SK-MEL-5 (cell line): ENCODE measurements at places on chromosomes 5 and 9.

DNA sequence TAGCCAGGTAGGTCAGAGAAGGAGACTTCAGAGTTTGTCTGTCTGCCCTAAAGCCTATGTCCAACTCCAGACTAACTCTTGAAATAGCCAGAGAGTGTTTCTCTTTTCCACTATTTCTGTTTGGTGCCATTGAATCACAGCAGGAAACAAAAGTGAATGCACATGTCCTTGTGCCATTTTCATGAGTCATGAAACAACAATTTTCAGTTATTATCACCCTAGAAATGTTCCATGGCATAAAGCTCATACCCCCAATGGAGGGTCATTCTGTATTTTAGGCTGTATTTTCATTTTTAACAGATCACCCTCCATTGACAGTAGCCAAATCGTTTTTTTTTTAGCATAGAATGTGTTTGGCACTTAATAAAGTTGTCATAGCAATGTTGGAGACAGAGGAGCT is 124.7 kb downstream of the PAPPA start:
- DNase-seq = no peak

DNA sequence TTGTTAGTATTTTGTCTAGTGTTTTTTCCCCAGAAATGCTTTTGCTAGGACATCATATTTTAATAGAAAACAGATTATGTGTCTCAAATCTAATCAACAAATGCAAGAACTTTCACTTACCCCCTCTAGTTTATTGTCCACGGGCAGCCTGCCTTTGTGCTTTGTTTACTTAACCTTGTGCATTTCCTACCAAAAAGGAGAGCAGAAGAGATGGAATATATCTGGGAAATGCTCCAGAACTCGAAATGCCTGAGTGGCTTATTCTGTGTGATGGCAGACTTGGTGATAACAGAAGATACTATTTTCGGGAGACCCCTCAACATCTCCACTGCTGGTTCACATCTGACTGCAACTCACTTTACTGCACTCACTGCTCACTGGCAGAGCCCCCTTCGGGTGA is 33.3 kb upstream of the SPDL1 start:
- DNase-seq = no peak

- DNase-seq = no peak
Observed at GRCh38 chr5:81961651-81962440, 10.0 kb upstream of the ATG10 start.

GRCh38 chr5:81417052-81417451 is 23.1 kb upstream of the ACOT12 start:
- no peak for DNase-seq

- no peak for DNase-seq
Observed at GRCh38 chr9:117234103-117234502, 180.8 kb downstream of the ASTN2 start.

DNA sequence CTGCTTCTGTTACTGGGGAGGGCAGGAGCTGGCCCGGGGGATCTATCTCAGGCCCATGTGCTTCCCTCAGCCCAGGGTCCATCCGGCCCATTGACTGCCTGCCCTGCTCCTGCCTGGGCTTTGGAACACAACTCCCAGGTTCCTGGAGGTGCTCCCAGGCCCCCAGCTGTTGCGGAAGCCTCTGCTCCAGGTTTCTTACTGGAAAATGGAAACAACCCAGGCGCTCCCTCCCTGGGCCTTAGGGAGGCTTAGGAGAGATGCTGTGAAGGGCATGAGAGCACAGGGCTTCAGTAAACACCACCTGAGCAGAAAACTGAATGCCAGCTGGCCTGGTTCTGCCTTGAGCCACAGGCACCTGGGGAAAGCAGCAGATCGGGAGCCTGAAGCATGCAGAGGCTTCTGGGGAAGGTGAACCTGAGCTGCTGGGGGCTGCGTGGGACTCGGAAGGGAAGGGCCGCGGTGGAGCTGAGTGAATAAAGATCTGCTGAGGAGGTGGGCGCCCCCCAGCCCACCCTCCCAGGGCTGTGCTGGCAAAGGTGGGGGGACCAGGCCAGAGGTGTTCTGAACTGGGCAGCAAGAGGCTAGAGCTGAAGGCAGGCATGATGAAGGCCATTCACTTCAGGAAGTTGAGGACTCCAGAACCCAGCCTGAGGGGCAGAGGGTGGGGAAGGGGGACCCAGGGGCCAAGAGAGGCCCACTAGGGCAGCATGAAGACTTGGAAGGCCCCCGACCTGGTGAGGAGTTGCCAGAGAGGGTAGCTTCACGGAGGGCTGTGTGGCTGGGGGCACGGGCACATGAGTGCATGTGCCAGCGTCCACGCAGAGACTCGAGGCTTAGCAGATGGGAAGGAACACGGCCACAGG is 64.8 kb downstream of the SHB start:
- DNase-seq = no peak

- peak; percentile 81 for DNase-seq
Observed at GRCh38 chr5:149037817-149038216, 25.0 kb downstream of the SH3TC2 start.

DNA sequence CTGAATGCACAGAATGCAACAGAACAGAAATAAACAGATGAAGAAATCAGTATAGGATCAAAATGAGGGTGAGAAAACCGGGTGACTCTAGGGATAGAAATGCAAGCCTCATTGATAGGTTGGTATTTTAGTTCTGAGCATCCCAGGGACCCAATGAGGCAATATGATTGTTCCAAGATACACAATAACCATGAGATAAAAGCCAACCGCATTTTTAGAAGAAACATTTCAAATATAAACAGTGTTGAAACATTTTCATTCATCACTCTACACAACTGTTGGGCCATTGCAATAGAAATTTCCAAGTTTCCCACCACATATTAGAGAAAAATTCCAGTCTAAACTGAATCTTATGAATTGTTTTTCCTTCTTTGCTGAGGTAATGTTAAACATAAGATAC is 452.3 kb upstream of the PTGER4 start:
- DNase-seq = no peak

- peak; percentile 22 for DNase-seq
Observed at GRCh38 chr5:107359916-107360234, 310.9 kb downstream of the EFNA5 start.

DNA sequence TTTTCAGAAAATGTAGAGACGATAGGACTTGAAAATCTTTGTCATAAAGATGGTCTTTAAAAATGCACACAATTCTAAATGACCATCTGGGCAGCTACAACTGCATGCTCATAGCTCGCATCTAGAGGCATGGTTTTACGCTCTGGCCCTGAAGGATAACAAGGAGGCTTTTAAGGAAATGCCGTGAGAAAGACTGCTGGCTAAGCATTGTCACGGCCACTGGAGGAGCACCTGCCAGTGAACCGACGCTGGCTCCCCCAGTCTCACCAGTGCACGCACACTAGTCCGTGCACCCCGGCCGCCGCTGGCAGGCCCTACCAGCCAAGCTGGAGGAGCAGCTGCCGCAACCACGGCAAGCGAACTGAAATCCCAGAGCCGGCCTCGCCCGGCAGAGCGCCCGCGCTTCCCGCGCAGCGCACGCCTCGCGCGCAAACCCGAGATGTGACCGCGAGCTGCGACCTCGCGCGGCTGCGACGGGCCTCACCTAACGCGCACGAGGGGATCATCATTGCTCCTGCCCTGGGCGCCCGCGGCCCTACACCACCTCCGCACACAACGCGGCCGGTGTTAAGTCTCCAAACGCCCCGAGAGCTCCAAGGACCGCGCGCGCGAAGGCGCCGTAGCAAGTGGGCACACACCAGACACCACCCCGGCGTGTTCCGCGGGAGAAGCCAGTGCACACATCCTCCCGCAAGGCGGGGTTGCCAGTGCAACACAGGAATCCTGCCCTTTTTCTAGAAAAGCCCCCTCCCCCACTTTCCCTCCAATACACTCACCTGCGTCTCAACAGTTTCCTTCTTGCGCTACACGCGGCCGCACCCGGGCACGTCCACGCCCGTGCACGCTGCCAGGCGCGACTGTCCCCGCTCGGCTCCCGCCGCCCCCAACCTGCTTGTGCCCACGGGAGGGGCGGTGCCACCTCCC is 5.3 kb downstream of the ELAVL2 start:
- no peak for DNase-seq

GRCh38 chr5:66553368-66553912 is 42.8 kb upstream of the MAST4 start:
- DNase-seq = no peak

- DNase-seq = peak; percentile 71
Observed at GRCh38 chr9:5186416-5187169, 1.2 kb upstream of the INSL6 start.

DNA sequence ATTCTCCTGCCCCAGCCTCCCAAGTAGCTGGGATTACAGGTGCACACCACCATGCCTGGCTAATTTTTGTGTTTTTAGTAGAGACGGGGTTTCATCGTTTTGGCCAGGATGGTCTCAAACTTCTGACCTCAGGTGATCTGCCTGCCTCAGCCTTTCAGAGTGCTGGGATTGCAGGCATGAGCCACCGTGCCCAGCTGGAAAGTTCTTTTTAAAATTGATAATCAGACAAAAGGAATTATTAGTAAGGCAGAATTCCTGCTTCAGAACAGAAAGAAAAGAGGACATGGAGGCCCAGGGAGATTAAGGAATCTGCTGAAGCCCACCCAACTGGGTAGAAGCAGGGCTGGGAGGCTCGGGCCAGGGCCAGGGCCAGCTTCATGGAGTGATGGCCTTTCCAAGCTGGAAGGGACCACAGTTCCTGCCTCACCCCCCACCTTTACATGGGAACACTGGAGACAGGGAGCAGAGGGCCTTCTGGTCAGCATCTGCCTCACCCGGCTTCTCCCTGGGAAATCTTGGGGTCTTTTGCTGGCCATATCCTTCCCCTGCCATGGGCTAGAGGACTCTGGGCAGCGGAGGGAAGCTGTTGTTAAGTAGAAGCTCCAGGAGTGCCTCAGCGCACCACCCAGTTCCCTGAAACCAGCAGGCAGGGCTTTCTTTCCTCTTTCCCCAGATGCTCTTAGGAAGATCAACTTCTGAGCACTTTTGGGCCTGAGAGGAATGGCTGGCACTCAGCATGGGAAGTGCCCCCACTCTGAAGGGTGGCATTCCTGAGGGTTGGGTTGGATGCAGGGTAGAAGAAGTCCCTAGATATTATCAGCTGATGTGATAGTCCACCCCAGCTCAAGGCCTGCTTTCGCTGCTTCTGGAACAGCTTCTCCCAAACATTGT is 70.1 kb downstream of the RGS3 start:
- no peak for DNase-seq

DNA sequence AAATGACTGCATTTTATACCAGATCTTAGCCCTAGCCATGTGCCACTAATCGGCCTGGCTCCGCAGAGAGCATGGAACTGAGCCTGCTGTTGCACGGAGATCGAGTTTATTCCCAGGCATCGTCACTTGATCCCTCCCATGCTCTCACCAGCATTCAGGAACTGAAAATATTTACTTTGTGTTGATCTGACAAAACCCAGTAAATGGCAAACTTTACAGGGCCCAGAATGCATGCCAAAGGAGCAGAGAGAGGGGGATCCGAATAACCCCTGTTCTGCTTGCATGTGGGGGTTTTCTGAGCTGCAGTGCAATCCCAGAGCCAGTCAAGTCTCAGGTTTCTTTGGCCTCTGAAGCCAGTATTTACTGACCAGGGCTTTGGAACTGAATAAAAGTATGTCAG is 87.3 kb downstream of the GAS1 start:
- no peak for DNase-seq

GRCh38 chr9:92720807-92721535 is 43.7 kb downstream of the BICD2 start:
- no peak for DNase-seq

DNA sequence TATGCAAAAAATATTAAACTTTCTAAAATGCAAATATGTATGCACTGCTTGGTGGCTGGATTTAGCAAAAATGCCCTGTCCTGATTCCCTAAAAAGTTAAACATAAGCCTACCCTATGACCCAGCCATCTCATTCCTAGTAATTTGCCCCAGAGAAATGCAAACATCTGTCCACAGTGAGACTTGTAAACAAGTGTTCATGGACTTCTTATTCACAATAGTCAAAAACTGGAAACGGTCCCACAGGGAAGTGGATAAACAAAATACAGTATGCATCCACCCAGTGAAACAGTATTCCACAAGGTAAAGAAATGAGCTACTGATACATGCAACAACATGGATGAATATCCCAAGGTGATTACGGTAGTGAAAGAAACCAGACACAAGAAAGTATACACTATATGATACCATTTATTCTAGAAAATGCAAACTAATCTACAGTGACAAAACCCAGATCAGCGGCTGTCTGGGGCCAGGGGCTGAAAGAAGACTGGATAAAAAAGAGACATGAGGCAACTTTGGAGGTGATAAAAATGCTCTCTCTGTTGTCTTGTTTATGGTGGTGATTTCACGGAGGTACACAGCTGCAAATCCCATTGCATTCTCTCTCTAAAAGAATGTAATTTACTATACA is 277.3 kb downstream of the GLIS3 start:
- no peak for DNase-seq

- DNase-seq = peak; percentile 44
Observed at GRCh38 chr5:1367149-1367548, 22.2 kb upstream of the CLPTM1L start.

- no peak for DNase-seq
Observed at GRCh38 chr5:175900157-175900556, 28.8 kb downstream of the CPLX2 start.

DNA sequence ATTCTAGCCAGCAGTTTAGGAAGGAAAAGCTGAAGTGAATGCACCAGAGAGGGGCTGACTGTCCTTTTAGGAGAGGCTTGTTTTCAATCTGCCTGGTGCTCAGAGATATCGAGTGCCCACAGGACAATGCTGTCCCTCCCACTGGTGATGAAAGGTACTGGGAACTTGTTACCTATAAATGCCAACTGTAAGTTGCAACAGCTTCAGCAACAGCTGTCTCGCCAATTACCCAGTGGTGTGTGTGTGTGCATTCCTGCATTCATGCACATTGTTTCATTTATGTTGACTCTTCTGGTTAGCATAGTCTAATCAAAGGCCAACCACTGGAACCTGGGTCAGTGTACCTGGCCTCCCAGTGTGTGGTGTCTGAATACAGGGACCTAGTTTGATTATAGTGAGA is 161.1 kb downstream of the CSNK1G3 start:
- DNase-seq = no peak

- DNase-seq = peak; percentile 21
Observed at GRCh38 chr9:123309611-123310010, 41.2 kb upstream of the STRBP start.

- DNase-seq = no peak
Observed at GRCh38 chr9:82255481-82256176, 267.1 kb downstream of the SPATA31D1 start.

- peak; percentile 50 for DNase-seq
Observed at GRCh38 chr9:91714020-91714806, 235.8 kb downstream of the ROR2 start.

DNA sequence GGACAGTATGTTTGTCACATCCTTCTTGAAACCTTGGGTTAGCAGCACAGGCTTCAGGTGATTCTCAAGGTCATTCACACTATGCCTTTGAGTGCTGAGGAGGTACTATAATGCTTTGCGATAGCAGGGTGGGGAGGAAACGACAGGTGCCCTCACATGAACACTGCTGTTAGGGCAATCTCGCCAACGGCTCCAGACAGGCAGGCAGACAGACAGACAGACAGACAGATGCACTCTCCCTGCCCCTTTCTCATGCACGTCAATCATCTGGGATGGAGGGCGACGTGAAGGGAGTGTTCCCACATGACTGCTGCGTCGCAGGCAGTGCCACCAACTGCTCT is 82.9 kb downstream of the RAPGEF1 start:
- DNase-seq = no peak

- no peak for DNase-seq
Observed at GRCh38 chr5:117829646-117830045, 1158.7 kb downstream of the DTWD2 start.

- DNase-seq = no peak
Observed at GRCh38 chr9:110933350-110934001, 104.8 kb downstream of the LPAR1 start.

GRCh38 chr9:125544988-125545651 is 161.9 kb downstream of the MAPKAP1 start:
- no peak for DNase-seq
